ENCODE measurements at places on chromosomes 3 and 15.
A peak's percentile ranks its signal among the peaks of the same experiment; 100 is the strongest.

DNA sequence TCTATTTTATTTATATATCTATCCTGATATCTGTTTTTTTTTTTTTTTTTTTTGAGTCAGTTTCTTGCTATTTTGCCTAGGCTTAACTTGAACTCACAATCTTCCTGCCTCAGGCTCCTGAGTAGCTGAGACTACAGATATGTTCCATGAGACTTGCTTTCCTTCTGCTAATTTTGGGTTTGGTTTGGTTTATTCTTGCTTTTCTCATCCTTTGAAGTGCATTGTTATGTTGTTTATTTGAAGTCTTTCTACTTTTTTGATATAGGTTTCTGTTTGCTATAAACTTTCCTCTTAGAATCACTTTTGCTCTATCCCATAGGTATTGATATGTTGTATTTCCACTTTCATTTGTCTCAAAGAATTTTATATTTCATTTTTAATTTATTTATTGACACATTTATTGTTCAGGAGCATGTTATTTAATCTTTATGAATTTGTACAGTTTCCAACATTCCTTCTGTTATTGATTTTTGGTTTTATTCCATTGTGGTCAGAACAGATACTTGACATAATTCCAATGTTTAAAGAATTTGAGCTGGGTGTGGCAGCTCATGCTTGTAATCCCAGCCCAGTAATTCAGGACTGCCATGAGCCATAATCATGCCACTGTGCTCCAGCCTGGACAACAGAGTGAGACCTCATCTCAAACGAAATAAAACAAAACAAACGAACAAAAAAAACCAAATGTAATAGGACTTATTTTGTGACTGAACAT lies 62.3 kb upstream of the PLSCR4 start:
- DNase-seq, result no peak

- no peak for DNase-seq
Measured at GRCh38 chr3:127203024-127203423, 10.1 kb downstream of the PRR23E start.

DNA sequence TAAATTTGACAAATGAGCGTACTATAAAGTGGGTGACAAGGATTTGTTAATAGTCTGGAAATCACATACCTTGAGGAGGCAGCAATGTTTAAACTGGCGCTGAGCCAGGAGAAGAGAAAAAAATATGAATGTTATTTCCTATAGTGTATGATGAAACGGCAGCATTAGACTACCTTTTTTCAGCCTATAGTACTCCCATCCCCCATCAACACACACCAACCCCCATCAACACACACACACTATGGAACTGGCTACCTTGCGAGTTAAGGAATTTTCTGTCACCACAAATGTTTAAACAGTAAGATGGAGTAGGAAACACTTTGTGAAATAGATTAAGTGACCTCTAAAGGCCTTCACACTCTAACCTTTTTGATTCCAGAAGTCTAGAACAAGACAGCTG lies 46.8 kb upstream of the ZCWPW2 start:
- no peak for DNase-seq

DNA sequence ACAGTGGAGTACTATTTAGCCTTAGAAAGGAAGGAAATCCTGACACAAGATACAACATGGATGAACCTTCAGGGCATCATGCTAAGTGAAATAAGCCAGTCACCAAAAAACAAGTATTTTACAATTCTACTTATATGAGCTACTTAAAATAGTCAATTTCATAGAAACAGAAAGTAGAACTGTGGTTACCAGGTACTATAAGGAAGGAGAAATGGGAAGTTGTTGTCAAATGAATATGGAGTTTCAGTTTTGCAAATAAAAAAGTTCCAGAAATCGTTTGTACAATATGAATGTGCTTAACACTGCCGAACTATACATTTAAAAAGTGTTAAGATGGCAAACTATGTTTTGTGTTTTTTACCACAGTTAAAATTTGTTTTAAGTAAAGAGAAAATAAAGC lies 26.8 kb downstream of the TRANK1 start:
- DNase-seq, result no peak

DNA sequence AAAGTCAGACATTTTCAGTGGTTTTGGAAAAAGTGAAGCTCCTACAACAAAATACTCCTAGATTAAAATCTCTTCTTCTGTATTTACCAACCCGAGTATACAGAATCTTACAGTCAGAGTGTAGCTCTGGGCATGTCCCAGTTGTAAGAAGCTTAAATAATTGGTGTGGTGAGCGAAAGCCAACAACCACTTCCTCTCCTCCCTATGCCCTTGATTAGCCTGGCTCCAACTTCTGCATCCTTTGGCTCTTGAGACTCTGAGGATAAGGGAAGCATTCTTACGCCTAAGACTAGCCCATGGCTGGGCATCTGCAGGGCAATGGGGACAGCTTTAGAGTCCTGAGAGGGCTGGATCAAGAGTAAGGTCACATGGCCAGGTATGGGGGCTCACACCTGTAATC lies 25.5 kb downstream of the RFT1 start:
- DNase-seq, result no peak

DNA sequence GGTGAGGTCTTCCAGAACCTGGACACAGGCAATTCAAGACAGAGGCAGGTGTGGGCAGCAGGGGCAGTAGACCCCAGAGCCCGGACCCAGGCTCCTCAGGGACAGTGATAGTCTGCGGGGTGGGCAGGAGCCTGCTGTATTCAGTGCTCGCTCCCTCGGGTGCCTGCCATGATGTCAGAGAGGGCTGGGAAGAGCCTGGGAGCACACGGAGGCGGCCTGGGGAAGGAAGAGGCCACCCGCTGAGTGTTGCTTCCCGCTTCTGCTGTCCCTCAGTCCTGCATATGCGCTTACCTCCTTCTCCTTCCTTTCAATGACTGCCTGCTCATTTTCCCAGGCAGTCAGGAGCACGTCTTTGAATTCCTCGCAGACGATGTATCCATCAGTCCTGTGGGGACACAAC lies 22.8 kb downstream of the TMEM43 start:
- DNase-seq, result peak; percentile 14

DNA sequence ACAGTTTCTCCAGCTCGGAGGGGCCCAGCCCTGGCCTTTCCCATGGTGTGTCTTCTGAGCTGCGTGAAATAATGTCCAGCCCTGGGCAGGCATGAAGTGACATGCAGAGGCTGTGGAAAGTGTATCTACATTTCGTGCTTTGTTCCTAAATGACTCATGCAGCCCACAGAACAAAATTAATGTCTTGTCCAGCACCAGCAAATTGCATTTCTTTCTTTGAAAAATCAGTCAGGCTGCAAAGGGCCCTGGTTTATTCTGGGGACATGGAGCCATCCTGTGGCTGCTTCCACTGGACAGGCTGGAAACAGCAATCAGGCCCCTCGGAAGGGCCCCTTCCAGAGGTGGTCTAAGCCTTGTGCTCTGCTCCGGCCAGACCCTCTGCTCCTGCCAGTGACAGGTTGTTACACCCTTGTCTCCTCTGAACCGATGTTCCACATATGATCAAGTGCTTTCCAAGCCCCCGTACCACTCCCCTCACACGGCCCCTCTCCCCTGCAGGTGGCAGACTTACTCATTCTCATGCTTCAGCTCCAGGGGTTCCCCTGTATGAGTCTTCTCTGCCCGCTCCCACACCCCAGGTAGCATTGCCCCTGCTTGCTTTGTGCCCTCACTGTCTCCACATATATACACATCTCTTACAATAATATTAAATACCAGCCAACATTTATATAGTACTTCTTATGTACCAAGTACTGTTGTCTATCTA lies 33.7 kb downstream of the CRYGS start:
- no peak for DNase-seq

DNA sequence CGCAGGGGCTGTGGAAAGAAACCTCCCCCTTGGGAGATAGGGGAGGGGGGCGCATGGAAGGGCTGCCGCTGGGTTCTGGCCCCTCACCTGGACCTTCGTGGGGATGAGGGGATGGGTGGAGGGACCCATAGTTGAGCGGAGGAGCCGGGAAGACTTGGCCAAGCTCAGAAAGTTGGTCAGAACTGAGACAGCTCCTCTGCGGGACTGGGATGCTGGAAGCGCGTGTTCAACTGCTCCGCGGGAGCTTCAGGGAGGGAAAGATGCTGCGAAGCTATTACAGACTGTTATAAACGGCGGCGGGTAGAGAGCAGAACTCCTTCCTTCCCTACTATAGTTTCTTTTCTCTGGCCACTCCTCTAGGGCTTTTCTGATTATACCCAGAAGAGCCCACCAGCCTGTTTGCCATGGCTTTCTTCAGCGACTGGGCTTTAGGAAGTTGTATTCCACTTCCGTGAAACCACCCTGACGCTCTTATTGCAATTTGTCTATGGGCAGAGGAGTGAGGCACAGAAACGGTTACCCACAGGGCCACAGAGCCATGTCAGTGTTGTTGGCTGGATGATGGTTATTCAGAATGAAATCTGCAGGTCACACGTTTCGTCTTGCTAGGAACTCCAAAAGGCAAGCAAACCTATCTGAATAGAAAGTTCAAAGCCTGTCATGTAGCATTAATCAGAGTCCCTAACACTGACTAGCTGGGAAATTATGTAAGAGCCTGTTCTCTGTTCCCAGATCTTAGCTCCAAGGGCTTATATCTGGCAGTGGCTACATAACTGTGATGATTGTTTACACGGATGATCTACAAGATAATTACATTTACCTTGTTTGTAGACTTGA lies 1.1 kb downstream of the SYNPR start:
- no peak for DNase-seq

- DNase-seq, result no peak
Measured at GRCh38 chr3:851098-851790, 241.6 kb upstream of the CNTN6 start.

DNA sequence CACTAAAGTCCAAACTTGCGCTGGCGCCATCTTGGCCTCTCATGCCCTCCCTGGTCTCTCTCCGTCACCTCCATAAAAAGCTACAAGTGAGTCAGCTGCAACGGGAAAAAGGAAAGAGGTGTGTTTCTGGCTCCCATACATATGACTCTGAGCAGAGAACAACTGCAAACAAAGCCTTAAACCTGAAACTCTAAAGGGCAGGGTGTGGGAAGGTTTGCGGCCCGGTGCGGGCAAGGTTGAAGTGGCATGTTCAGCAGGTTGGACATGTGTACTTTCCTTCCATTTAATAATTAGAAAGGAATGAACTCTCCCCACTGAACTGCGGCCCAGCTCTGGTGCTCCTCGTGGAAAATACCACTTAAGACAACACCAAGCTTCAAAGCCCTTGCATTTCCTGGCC lies 59.0 kb upstream of the PPARG start:
- no peak for DNase-seq

GRCh38 chr3:53346922-53347260 lies 452 bp downstream of the DCP1A start:
- DNase-seq, result no peak

GRCh38 chr3:191154827-191155226 lies 44.2 kb upstream of the OSTN start:
- DNase-seq, result no peak

- DNase-seq, result no peak
Measured at GRCh38 chr15:88131937-88132336, 124.6 kb downstream of the NTRK3 start.

DNA sequence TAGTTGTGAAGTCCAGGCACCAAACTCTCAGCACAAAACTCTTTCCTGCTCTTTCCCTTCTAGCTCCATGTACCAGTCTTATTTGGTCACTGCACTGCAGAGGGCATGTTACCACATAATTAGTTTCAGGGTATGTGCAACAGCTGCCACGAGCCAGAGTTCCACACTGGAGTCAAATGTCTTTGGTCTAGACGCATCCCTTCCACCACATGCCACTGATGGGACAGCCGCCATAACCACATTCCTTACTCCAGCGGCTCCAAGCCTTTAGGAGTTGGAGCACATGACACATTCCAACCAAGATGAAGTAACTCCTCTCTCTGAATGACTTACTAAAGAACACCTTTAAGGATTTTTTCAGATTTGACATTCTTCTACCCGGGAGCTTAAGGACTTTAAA lies 153.4 kb downstream of the ERC2 start:
- no peak for DNase-seq

- peak; percentile 76 for DNase-seq
Measured at GRCh38 chr3:72338942-72339669, 509.1 kb downstream of the SHQ1 start.

- no peak for DNase-seq
Measured at GRCh38 chr3:37255990-37256308, 81.6 kb upstream of the LRRFIP2 start.

DNA sequence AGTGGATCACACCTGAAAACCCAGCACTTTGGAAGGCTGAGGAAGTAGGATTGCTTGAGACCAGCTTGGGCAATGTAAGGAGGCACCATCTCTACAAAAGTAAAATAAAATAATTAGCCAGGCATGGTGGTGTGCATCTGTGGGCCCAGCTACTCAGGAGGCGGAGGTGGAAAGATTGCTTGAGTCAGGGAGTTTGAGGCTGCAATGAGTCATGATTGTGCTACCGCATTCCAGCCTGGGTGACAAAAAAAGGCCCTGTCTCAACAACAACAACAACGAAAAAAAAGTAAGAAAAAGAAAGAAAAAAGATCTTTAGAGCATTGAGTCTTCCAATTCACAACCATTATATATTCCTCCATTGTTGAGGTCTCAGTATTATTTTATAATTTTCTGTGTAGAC lies 192.4 kb upstream of the DPH6 start:
- DNase-seq, result no peak

DNA sequence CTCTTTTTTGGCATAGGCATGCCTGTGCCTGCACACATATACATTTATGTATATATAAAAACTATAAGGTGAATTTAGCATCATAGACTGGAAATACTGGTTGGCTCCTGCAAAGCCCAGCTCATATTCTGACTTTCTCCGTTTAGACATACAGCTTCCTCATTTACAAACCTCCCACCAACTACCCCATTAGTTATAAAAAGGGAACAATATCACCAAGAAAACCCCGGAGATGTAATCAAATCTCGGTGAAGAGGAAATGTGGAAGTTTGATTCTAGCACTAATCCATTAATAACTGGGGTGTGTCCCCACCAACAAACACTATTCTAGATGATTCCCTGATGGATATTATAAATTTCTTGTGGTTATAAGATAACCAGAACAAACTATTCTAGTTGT lies 517.7 kb upstream of the TBL1XR1 start:
- no peak for DNase-seq

- no peak for DNase-seq
Measured at GRCh38 chr3:160473978-160474377, 24.4 kb upstream of the TRIM59 start.

DNA sequence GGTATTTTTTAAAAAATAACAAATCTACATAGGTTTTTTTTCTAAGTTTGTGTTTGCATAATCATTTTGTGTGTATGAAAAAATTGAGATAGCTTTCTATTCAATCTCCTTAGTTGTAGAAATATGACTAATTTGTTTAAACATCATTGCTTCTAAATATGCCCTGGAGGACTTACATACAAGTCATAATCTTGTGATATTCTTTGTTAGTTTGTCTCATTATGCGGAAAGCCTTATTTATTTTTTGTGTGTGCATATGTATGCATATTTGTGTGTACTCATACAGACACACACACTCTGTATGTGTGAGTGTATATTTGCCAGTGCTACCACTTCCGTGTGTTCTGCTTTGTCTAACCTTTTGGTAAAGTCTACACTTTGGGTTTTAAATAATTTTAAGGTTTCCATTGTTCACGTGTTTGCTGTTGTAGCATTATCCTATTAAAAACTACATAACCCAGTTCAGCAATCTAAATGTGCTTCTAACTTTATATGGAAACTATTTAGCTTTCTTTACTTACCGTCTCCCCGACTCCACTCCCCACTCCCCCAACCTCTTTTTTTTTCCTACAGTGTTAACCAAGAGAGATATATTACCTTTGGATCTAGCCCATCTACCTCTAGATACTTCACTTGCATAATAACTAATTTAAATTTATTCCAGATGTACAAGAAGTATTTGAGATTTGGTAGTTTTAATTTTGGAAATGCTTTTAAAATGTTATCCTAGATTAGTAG lies 111.7 kb downstream of the FNDC3B start:
- no peak for DNase-seq
